Memory B cell (primary cell): ENCODE measurements at places on chromosomes 12 and 14.

DNA sequence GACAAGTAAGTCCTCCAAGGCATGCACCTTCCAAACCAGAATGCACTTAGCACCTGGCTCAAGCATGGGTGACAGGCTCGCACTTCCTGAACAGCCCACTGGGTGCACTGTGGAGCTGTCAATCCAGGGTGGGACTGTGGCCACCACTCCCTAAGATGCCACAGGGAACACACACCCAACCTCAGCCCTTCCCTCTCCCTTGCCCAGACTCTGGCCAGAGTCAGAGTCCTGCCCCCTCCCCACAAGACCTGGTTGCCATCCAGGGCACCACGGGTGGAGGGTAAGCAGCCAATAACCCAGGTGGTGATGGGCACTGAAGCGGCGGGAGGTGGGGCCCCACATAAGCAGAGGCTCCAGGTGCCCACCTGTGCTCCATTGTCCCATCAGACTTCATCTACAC is 160.6 kb downstream of the MYRFL start:
- no peak for DNase-seq

DNA sequence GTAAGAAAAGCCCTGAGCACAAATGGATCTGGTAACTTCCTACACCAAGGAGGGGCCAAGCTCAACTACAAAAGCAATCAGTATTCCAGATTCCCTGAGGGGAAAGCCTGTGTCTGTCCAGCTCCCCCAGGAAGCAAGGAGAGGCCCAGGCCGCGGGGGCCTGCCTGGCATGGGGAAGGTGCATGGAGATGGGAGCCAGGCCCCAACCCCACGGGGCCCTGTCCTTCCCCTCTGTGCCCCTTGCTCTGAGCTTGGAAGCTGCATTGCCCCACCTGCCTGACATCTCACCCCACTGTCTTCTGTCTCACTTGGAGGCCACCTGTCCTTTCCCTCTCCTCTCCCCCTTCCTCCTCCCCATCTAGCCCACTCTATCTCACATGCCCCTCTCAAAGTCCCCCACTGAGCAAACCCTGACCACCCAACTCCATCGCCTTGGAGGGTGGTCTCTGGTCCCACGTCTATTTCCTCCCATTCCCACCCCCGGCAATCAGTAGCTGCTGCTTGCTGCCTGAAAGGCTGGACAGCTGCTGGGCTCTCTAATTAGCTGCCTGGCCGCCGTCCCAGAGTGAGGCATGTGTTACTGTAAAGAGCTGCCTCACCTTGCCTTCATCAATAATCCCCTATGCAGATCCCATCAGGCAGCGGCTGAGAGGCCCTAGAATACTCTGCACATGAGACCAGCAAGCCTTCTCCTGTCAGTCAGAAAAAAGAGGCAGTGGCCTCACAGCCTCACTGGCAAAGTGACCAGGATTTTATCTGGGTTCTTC is 3.4 kb upstream of the TMEM229B start:
- DNase-seq = no peak

DNA sequence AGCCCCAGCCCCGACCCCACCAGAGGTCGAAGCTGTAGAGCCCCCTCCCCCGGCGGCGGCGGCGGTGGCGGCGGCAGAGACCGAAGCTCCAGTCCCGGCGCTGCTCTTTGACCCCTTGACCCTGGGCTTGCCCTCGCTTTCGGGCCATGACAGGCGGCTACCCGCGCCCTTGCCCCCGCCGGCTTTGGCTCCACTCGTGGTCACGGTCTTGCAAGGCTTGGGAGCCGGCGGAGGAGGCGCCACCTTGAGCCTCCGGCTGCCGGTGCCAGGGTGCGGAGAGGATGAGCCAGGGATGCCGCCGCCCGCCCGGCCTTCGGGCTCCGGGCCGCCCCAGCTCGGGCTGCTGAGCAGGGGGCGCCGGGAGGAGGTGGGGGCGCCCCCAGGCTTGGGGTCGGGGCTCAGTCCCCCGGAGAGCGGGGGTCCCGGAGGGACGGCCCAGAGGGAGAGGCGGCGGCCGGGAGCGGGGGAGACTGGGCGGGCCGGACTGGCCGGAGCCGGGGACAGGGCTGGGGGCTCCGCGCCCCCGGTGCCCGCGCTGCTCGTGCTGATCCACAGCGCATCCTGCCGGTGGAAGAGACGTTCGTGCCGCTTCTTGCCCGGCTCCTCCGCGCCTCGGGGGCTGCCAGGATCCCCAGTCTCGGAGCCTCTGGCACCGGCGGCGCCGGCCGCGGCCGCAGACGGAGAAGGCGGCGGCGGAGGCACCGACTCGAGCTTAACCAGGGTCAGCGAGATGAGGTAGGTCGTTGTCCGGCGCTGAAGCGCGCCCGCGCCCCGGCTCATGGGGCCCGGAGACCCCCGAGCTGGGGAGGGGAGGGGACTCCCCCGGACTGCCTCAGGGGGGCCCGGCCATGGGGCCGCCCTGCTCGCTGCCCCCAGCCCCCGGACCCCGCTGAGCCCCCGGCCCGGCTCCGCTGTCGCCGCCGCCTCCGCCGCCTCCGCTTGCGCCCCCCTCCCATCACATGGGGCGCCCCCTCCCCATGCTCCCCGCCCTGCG is 778 bp downstream of the AGAP2 start:
- DNase-seq = no peak

DNA sequence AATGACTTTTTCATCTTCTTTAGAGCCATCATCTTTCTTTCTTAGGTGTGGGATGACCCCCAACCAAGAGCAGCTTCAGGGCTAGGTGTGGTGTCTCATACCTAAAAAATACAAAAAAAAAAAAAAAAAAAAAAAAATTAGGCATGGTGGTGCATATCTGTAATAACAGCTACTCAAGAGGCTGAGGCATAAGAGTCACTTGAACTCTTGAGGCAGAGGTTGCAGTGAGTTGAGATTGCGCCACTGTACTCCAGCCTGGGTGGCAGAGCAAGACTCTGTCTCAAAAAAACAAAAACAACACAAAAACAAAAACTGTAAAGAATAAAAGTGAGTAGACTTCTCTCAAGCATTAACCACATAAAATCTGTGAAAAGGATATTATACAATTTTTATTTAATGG is 8.0 kb upstream of the ATF7IP start:
- no peak for DNase-seq

DNA sequence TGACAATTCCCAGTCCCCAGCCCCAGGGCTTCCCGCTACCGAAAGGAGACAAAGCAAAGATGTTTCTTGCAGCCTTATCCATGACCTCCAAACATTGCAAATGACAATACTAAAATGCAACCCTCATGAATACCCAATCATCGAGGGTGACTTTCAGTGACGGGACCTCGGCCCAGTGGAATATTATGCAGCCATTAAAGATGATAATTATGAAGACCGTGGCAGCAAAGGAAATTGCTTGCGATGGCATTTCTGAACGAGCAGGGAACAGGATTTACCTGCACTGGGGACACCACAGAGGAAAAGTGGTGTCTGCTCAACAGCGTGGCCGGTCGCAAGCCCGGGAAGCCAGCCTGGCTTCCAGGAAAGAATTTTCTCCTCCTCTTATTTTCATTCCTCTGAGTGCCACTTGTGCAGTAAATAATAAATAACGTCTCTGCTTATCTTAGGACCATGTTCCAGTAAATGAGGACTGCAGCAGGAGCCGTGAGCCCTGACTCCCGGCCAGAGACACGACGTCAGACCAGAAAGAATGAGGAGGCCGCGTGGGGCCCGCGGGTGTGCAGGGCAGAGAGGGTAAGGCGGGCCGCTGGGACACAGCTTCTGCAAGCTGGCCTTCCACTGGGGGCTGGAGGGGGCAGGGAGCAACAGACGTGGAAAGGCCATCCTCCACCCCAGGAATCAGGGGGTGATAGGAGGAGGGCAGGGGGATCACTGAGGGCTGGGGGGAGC is 6.6 kb downstream of the C14orf180 start:
- no peak for DNase-seq
